Right hindlimb (tissue), 1 donor: ENCODE measurements at places on chromosomes 5 and 9.

DNA sequence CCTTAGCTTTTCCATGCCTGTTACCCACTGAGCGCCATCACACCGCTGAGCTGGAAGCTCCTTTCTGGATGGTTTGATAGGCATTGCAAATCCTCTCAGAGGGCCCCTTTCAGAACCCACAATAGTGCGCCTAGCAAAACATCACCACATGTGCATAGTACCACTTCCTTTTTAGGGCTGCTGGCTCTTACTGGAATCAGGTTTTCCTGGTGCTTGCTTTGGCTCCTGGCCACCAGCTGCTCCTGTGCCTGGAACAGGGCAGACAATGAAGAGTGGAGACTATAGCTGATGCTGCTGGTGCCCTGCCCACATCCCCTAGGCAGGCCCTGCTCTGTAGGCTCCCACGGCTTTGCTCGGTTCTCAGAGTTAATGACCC, 163.6 kb upstream of the SEMA6A start:
- DNase-seq = peak; percentile 72

DNA sequence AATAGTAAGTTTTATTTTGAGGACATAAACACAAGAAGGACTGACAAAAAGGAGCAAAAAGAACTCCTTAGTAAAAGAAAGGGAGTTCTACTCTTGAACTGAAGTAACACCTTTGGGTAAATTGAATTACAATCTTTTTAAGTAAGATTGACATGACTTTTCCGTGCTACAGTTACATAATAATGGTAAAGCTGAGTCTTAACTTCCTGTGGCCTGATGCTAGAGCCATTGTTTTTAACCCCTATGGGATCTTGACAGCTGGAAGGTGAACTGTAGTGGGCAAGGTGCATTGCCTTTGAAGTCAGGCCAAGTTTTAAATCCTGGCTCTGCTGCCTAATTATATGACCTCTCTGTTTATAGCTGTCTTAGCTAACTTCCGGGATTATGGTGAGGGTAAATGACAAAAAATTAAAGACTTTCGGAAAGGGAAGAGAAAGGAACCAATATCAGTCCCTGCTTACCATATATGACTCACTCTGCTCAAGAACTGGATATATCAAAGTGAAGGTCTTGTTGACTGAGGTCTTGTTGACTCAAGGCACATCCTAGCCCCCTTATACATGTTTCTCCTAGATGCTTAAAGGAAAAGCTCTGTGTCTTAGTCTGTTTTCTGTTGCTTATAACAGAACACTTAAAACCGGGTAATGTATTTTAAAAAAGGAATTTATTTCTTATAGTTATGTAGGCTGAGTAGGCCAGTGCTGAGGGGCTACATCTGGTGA, 6.8 kb downstream of the HSD17B4 start:
- no peak for DNase-seq

GRCh38 chr9:137435381-137435891, 5.7 kb downstream of the ENTPD8 start:
- peak; percentile 23 for DNase-seq

- no peak for DNase-seq
Observed at GRCh38 chr9:97853844-97854695, 1.0 kb downstream of the FOXE1 start.

GRCh38 chr9:114371973-114372917, 15.5 kb downstream of the AKNA start:
- no peak for DNase-seq

GRCh38 chr5:43469671-43470391, 13.8 kb downstream of the TMEM267 start:
- no peak for DNase-seq

DNA sequence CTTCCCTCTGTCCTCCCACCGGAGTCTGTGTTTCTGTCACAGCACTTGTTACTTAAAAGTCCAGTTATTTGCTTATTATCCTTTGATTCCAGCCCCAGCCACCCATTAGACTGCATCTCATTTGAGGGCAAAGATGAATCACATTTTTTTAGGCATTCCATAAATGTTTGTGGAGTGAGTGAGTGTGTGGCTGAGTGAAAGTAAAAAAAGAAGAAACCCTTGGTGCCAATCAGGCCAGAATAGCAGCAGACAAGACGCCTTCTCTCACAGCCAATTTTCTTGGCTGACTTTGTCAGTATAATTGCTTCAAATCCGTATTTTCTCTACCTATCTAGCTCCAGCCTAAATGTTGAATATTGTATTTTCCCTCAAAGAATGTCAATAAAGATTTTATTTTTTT, 613.0 kb upstream of the WWC1 start:
- no peak for DNase-seq

- DNase-seq = no peak
Observed at GRCh38 chr9:23380821-23381220, 445.2 kb downstream of the ELAVL2 start.

DNA sequence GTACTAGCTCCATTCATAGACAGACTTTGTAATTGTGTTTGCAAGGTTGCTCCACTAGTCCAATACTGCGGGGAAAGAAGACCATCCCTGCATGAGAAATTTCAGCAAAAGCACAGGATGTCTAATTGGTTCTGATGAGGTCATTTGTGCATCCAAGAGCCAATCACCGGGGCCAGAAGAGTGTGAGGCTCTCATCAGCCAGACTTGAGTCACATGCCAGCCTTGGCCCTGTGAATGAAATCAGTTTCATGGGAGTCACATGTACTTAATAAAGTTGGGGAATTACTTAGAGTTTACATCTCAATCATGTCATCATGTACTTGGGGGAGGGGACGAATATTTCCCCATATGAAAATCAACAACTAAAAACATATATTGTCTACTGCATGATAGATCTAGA, 1236.0 kb downstream of the MAT2B start:
- DNase-seq = no peak

DNA sequence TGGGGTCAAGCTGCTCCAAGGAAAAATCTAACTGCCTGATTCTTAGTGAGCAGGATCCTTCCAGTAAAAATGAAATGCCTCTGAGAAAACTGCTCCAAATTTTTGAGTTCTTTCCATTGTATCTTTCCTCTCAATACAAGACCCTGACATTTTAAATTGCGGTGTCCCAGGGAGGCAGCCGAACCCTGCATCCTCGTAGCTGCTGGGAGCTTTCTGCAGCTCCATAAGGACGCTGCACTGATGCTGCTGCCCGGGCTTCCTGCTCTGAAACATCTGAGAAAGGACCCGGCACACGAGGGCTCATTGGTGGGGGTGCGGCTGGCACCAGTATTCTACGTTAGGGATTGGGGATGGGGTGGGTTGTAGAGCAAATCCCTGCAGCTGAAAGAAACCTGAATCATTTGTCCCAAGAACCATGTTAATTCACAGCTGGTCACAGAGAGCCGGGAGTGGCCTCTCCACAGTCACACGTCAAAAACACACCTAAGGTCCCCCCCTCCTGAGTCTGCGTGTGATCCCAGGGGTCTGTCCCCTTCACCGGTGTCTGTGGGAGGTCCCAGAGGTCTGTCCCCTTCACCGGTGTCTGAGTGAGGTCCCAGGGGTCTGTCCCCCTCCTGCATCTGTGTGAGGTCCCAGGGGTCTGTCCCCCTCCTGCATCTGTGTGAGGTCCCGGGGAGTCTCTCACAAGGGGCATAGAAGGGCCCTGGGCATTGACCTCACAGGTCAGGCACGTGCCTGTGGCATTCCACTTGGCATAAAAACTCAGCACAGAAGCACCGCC, 63.4 kb upstream of the ZNF354B start:
- DNase-seq = no peak

GRCh38 chr5:172521338-172521932, 67.1 kb upstream of the SH3PXD2B start:
- no peak for DNase-seq

GRCh38 chr9:121921444-121921843, 171.7 kb downstream of the TTLL11 start:
- DNase-seq = no peak

DNA sequence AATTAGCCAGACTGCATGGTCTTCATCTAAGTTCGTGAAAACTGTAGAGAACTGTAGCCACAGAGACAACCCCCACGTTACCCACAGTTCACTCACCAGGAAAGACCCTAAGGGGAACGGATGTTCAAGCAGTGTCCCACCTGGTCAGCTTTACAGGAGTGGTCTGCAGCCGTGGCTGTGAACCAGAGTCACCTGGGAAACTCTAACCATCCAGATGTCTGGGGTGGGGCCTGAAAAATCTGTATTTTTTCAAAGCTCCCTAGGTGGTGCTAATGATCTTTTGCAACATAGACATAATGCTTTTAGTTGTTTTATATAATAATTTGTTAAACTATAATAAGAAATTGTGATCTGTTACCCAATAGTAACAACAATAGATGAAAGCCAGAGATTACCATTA, 47.7 kb upstream of the ANGPTL2 start:
- DNase-seq = no peak

DNA sequence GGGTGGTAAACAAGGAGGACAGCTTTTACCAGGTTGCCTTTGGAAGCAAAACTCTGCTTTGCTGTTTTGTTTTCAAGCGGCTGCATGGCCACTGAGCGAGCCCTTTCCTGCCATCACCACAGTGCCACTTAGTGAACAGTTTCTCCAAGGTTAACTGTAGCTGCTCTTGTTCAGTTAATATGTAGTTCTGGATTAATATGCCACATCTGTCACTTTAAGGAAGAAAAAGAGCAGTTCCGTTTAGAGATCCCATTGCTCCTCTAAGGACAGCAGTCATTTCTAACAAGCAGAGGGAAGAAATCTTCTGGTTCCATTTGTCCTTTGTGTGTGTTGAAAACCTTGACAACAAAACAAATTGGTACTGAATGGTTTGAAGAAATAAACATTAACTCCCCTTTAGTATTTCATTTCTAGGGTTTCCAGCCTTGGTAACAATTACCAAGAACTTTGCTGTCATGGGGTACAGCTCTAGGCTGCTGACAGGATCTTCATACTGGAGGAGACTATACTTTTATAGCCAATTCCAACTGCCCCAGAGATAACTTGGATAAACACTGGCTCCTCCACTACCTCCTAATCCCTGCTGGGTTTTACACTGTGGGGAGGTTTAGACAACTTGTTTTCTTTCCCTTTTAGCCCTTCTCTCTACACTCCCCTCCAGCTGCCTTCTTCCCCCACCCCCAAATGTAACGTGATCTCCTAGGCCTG, 10.3 kb upstream of the ABL1 start:
- peak; percentile 90 for DNase-seq

DNA sequence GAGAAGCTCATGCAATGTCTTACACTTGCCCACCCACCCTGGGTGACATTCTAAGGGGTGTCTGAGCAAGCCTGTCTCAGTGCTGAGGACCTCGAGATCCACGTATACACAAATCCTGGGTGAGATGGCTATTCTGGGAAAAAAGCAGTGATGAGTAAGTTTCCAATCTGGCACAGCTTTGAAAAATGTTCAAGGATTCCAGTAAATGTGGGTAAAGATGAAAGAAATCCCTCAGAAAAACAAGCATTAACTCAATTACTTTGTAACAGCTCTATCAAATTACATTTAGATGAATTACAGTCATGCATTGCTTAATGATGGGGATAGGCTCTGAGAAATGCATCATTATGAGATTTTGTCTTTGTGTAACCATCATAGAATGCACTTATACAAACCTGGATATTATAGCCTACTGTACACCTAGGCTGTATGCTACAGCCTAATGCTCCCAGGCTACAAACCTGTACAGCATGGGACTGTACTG, 26.9 kb downstream of the GOLM1 start:
- DNase-seq = no peak

GRCh38 chr5:147204576-147204975, 30.2 kb upstream of the STK32A start:
- DNase-seq = no peak

- DNase-seq = no peak
Observed at GRCh38 chr5:35136386-35136785, 88.6 kb upstream of the AGXT2 start.

DNA sequence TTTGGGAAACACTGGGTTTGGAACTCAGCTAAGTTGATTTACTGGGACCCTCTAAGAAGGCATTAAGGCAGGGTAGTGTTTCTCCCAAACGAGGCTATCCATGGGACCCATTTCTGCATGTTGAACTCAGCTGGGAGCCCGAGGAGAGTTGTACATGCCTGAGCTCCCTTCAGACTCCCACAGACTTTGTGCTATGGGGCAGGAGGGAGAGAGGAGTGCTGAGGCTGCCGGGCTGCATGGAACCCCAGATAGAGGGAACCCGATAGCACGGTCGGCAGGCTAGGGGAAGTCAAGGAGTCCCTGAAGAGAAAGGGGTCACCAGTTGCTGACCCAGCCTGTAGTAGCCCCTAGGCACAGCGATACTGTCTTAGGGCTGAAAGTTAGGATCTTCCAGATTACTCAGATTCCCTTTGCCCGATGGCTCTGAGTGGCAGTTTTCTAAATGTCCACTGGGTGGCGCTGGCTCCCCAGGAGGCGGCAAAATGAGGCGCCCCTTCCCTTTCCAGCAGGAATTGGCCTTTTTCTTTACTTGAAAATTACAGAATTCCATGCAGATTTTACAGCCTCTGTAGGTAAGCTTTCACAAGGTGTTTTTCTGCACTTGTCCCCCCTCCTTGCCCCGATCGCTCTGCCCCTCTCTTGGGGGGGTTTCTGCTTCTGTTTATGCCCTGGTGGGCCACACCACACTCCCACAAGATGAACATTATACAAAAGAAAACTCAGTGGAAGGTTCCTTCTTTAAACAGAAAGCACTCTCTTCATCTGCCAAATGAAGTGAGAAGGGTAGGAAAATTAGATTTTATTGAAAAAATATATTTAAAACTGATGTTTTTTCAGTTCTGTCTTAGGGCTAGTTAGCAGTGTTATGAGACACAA, 17.8 kb downstream of the NANS start:
- peak; percentile 62 for DNase-seq

DNA sequence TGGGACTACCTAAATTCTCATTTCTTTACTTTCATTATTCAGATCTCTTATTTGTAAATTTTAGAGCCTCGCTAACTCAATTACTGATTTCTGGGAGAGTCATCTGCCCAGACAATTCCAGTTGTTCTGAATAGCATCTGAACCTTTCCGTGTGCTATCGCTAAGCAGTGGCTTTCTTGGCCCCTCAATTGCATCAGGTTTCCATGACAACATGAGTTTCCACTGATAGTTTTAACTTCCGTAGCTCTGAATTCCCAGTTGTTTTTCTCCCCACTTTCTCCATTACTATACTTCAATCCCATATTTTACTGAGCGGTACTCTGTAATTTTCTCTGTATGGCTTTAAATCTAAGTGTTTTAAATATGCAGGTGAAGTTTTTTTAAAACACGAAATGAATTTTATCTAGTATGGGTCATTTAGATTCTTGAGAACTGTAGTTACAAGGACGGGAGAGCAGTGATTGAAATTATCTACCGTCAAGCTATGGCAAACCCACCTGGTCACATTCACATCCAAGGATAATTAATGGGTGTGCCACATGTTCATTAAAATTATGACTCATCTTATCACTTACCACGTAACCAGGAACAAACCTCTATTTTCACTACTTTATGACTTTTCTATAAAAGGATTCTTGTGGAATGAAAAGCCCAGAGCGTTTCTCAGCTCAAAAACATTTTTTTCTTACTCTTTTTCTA, 223.5 kb upstream of the PCSK5 start:
- DNase-seq = no peak
